ENCODE measurements at places on chromosomes 1 and 21.

- no peak for DNase-seq
These were observed 138.8 kb upstream of the HMGB4 start for GRCh38 chr1:33725037-33725436.

DNA sequence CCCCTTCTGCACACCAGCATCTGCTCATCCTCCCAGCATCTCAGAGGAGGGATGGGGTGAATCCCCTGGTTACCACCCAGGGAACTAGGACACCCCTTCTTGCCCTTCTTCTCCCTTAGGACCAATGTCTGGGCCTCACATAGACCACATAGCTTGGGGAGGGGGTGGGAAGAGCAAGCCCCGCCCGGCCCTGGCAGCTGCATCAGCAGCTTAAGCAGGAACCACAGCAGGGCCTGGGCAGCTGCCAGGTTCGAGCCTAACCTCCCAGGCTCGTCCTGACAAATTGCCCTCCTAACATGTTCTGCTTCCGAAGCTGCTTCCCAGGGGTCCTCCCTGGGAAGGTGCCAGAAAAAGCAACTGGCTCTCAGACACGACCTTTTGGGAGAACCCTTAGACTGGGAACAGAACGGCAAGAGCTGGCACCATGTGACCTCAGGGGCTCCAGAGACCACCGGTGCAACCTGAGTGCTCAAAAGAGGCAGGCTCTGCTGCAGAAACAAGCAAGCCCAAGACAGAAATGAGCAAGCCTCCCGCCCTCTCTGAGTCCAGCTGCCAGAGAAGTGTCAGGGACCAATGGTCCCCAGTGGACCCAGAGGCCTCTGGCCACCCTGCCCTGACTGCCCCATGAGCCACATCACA is 18.4 kb upstream of the CLSTN1 start:
- DNase-seq, result no peak

- DNase-seq, result no peak
These were observed 22.5 kb upstream of the PWP2 start for GRCh38 chr21:44084496-44085241.

DNA sequence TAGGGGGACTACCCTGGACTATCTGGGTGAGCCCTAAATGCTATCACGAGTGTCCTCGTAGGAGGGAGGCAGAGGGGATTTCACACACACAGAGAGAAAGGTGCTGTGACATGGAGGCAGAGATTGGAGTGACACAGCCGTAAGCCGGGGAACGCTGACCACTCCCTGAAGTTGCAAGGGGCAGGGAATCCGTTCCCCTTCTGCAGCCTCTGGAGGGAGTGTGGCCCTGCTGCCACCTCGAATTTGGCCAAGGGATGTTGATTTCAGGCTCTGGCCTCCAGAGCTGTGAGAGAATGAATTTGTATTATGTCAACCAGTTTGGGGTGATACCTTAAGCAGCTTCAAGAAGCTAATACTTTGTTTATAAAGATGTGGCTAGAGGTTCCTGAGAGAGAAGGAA is 137.7 kb downstream of the ACTL8 start:
- no peak for DNase-seq

- DNase-seq, result no peak
These were observed 239.7 kb downstream of the PTPRC start for GRCh38 chr1:198878566-198878965.

GRCh38 chr1:183002797-183003196 is 20.4 kb upstream of the LAMC1 start:
- DNase-seq, result no peak

DNA sequence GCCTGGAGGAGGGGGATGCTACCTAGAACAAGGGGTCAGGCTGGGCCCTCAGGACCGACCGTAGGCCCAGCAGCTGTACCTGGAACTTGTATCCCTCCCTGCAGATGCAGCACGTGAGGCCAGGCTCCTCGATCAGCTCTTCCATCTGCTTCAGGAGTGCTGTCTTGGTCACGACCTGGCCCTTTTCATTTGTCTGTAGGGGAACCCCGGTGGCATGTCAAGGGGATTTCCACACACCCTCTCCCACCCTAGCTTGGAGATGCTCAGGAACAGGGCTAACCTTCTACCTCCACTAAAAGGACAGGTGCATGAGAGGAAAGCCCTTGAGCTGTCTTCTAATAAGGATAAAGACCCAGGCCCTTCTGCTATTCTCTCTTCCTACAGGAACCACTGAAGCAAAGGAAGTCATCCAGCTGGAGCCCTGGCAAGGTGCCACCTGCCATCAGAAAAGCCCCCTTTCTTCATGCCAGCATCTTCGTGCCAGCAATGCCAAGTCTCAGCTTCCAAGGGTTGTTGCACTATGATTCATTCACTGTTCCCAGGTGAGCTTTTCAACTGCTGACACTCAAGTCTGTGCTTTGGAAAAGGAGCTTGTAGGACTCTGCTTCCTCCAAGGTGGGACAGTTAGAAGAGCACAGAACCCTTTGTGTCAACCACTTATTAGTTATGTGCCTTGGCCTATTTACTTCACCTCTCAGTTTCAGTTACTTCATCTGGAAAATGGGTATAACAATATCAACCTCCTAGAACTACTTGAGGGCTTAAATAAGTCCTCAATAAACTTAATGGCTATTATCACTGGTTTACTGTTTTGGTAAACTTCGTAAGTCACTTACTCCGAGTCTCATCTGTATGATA is 122.1 kb downstream of the UBR4 start:
- DNase-seq, result no peak

GRCh38 chr1:12164210-12164609 is 2.6 kb upstream of the TNFRSF1B start:
- DNase-seq, result no peak

GRCh38 chr1:108664481-108664880 is 3.6 kb upstream of the HENMT1 start:
- no peak for DNase-seq

DNA sequence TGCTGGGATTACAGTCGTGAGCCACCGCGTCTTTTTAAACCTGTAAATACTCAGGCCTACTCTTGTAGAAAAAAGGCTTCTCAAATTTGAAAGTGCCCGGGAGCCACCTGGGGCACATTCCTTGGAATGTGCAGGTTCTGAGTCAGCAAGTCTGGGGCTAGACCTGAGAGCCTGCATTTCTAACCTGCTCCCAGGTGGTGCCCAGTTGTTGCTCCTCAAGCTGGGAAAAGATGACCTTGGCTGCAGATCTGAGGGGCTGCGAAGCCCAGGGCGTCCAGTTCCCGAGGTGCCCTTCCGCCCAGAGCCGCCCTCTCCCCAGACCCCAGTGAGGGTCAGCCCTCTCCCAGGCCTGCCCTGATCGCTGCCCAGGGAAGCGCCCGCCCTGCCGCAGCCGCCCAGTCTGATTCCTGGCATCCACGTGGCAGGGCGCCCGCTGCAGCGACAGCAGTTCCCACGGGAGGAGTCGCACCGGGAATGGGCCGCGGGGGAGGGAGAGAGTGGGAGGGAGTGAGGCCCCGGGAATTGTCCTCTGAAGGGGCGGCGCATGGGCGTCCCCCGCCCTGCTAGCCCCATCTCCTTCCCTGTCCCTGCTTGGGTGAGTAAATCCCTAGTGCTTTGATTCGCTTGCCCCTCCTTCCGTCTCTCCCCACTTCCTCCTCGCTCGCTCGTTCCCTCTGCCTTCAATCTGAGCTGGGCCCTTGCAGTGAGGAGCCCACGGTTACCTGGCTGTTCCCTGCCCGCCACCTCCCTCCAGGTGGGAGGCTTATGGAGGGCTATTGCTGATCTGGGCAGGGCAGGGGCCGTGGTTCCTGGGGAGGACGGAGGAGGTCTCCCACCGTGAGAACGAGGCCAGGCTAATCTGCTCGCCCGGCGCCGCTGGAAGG is 18.8 kb upstream of the TENT5B start:
- no peak for DNase-seq

DNA sequence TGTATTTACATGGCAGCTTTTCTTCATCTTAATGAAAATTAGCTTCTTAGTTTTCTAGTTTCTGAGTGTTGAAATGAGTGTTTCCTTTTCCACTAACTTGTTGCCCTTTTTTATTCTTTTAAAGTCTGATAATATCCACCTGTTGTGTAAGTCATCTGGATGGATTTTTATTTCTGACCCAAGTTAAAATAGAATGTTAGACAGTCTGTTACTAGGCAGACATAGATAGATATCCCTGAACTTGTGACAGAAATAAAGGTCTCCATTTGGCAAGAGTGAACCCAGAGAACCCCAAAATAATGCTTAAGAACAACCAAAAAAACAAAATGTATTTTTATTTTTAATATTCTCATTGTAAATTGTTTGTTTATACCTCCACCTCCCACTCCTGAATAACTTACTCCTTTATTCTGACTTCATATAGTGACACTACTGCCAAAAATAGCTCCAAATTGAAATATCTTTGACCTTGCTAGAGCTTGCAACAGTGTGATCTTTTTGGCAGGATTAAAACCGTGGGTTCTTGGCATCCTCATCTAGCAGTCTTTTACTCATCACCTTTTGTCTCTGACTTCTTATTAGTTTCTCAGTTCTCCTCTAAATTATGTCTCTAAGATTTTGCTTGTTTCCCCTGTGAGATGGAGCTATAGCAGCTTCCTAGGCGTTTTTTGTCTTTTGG is 26.9 kb upstream of the SH3D21 start:
- no peak for DNase-seq

DNA sequence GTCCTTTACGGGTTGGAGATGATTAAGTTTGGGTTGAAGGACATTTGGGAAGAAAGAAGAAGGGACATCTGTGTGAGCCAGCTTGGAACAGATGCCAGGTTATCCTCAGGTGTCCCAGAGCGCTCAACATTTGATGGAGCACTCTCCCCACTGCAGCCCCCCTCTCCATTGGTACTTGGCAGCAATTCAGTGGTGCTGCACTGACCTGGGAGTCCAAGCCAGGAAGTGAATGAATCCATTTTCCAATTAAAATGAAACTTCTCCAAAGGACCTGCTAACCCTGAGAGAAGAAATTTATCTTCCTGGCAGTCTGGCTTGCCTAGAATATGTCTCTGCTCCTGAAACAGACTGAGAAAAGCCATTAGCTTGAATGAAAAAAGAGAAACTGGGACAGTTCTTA is 67.1 kb downstream of the FGGY start:
- DNase-seq, result no peak

DNA sequence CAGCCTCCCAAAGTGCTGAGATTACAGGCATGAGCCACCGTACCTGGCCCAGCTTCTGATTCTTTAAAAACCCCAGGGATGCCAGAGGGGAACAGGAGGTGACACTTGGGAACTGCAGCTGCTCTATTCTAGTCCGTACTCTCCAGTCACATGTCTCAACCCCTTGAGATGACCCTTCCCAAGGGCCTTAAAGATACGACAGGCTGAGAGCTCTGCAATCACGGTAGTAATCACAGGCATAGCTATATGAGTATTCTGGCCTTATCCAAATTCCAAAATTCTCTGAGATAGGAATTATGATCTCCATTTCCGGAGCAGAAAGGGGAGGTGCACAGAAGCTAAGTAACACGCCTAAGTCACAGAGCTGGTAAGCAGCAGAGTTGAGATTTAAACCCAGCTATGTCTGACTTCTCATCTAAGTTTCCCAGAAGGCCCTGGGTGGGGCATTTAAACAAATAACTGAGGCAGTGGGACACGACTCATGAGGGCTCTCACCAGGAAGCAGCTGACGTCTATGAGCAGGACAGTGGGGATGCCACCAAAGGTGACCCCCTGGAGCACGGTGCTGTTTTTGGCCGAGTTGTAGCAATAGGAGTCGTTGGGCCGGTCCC is 5.2 kb downstream of the TMEM63A start:
- no peak for DNase-seq

- DNase-seq, result no peak
These were observed 3.0 kb upstream of the ATP1B1 start for GRCh38 chr1:169103480-169103893.

- no peak for DNase-seq
These were observed 3.4 kb upstream of the GRIK3 start for GRCh38 chr1:37037690-37038089.

DNA sequence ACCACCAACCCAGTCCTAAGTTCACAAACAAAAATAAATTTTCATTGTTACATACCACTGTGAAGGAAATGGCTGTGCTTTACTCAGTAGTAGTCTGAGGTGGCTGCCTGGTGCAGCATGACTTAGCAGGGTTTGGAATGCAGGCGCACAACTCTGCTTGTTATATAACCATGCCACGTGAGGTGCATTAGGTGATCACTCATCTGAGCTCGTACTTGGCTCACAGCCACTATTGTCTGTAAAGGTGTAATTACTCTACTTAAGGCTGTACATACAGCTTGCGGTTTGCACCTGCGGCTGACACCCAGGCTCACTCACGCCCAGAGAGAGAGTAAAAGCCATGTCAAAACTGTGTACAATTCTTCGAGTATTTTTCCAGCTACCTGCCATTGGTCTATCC is 599.4 kb downstream of the LTN1 start:
- no peak for DNase-seq

DNA sequence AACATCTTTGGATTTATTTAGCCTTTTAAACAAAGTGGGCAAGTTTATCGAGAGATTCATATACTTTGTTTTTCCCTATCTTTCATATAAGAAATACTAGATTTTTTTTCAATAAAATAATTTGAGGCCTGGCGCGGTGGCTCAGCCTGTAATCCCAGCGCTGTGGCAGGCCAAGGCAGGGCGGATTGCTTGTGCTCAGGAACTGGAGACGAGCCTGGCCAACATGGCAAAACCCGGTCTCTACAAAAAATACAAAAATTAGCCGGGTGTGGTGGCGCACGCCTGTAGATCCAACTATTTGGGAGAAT is 1.6 kb upstream of the CDC14A start:
- DNase-seq, result no peak

DNA sequence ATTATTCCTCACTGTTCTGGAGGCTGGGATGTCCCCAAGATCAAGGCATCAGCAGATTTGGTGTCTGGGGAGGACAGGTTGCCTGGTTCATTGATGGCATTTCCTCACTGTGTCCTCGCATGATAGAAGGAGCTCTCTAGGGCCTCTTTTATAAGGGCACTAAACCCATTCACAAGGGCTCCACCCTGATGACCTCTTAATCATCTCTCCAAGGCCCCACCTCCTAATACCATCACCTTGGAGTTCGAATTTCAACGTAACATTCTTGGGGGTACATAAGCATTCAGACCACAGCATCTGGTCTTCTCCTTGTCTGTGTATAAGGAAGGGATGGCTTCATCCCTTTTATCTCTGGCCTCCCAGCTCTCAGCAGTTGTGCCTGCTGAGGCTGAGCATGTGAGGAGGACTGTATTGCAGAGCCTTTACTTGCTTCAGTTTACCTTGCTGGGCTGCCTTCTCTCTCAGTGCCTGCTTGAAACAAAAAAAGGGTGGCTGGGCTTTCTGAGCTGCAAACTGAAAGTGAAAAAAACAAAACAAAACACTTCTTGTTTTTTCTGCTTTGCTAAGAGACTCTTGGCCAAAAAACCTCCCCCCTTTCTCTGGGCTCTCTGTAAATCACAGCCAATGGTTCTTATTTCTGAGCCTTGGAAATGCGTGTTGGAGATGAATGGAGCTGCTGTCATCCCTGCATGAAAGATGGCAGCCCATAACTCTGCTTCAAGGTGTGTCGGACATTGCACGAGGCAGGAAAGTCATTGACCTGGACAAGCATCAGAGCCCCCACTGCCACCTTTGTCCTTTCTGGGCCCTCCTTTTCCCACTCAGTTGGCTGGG is 75.8 kb downstream of the RHOU start:
- DNase-seq, result no peak

GRCh38 chr1:24966724-24967346 is 36.8 kb upstream of the RUNX3 start:
- DNase-seq, result no peak

- peak; percentile 89 for DNase-seq
These were observed 20.9 kb upstream of the ZNF678 start for GRCh38 chr1:227542153-227543120.

Measured in HuH-7 (cell line).